Activated CD4-positive, alpha-beta T cell treated with anti-CD3 and anti-CD28 coated beads, Interleukin-2, Interleukin-4, amounts not matched to agents 100 ng/mL and 50 ng/mL, durations not matched to agents 16 hours and 8 hours (primary cell): ENCODE measurements at places on chromosomes 12 and 14.

DNA sequence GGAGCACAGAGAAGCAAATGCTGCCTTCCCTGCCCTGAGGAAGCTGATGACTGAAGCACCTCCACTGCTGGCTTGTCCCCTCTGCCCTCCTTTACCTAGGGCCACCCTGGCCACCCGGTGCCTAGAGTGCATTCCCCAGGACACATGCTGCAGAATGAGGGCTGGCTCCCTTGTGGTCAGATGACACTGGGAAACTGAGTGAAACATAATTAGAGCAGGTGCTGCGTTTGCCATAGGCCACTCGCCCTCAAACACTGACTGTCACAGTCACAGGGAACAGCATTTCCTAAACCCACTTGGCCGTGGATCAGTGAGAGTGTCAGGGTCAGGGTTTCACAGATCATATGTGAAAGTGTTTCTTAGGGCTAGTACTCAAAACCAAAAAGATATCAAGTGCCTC lies 16.0 kb downstream of the TCHP start:
- no peak for DNase-seq

DNA sequence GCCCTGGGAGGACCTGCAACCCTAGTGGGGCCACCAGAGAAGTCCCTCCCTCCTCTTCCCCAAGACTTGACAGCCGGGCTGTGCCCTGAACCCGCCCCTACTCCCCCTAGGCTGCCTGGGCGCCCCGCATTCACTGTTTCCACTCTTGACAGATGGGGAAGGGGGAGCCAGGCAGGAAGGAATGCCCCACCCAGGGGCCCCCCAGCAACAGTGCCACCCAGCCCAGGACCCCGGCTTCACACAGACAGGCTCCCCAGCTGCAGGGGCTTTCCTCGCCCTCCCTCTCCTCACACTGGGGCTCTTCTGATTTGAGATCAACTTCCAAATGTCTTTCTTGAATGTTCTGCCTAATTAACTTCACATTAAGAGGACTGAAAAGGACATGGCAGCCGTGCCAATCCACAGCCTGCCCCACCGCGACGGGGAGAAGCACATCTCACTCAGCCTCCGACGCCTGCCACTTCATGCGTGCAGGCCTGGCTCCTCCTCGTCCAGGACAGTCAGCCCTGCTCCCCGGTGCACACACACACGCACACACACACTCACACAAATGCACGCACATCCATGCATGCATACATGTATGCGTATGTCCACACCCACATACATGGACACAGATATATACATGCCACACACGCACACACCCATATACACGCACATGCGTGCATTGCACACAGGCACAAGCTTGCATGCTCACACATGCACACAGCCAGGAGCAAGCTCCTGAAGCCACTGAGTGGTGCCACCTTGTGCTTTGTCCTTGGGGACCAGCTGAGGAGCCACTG lies 19.6 kb upstream of the C14orf180 start:
- no peak for DNase-seq

DNA sequence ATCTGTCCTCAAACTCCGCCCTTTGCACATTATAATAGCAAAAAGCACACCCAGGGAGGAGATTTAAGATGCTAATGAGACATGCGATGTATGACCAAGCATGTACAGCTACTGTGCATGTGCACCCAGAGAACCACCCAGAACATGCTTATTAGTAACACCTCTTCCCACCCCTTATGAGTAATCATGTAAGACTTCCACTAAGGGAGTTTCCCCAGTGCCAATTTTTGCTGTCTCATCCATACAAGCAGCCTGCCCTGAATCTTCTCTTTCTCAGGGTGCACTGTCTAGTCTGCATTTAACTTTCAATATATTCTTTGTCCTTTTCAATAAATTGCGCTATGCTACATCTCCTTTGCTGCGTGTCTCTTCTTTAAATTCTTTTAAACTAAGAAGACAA lies 830.0 kb upstream of the NOVA1 start:
- no peak for DNase-seq

DNA sequence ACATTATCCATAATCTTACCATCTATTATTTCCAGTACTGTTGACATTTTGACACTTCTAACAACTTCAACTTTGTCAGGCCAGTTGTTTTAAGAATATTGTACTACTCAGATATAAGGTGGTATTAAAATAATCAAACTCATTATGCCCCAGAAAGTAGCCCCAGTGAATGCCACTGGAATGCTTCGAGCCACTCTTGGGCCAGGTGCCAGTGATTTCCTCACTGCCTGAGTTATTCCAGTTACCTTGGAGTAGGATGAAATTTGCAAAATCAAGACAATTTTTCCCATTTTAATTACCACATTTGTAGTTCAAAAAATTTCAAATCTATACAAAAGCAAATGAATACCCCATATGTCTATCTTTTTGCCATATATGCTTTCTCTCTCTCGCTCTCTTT lies 9.2 kb downstream of the CIPC start:
- no peak for DNase-seq

DNA sequence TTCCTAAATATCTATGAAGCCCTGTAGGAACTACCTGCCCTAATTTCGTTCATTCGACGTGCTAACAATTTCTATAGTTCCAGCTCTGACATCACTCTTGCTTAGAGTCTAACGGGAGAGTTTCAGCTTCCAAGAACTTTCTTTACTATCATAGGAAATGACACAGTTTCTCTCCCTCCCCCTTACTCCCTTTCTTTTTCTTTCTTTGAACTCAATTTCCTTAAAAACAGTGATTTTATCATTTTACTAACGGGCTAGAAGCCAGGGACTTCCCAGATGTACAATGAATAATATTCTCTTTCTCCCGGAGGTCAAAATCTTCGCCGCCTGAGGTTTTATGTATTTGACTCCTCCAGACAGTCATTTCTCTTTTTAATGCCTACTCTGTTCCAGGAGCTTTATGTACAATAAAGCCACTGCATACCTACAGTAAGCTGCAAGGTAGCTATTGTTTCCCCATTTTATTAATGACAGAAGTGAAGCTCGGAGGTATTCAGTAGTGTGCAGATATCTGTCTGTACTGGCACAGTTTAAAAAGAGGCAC lies 15.7 kb downstream of the SMCO2 start:
- DNase-seq: peak; percentile 49

- DNase-seq: no peak
Measured at GRCh38 chr12:122354958-122355641, 67.4 kb downstream of the CLIP1 start.

- DNase-seq: peak; percentile 52
Measured at GRCh38 chr14:22689199-22689598, 45.0 kb upstream of the OR6J1 start.

DNA sequence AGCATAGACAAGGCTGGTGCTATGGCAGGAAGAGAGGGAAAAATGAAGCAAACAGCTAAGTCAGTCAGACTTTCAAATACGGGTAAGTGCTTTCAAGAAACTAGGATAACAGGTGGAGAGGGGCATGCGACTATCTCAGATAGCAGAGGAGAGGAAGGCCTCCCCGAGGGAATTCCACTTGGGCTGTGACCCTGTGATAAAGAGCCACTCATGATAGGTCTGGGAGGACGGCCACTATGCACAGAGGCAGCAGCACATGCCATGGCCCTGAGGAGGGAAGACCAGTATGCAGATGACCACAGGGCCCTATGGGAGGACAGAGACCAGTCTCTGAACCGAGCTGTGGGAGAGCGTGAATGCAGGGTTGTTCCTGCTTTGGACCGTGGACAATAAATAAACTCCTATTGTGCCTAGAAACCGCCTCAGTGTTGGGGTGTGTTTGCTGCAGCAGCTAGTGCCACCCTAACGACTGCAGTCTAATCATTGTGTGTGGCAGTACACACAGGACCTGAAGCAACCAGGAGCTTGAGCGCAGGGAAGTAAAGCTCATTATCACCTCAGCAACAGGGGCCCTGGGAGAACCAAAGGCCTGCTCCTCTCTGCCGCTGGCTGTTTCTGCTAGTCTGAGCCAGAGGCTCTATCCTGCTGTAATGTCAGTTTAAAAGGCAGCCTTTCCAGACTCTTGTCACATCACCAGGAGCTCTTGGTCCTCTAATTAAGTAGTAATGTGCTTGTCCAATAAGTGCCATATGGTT lies 119.1 kb downstream of the CACNA1C start:
- no peak for DNase-seq

GRCh38 chr12:71178162-71178561 lies 20.4 kb upstream of the TSPAN8 start:
- DNase-seq: no peak

GRCh38 chr12:113200021-113200797 lies 14.7 kb downstream of the RITA1 start:
- DNase-seq: no peak

DNA sequence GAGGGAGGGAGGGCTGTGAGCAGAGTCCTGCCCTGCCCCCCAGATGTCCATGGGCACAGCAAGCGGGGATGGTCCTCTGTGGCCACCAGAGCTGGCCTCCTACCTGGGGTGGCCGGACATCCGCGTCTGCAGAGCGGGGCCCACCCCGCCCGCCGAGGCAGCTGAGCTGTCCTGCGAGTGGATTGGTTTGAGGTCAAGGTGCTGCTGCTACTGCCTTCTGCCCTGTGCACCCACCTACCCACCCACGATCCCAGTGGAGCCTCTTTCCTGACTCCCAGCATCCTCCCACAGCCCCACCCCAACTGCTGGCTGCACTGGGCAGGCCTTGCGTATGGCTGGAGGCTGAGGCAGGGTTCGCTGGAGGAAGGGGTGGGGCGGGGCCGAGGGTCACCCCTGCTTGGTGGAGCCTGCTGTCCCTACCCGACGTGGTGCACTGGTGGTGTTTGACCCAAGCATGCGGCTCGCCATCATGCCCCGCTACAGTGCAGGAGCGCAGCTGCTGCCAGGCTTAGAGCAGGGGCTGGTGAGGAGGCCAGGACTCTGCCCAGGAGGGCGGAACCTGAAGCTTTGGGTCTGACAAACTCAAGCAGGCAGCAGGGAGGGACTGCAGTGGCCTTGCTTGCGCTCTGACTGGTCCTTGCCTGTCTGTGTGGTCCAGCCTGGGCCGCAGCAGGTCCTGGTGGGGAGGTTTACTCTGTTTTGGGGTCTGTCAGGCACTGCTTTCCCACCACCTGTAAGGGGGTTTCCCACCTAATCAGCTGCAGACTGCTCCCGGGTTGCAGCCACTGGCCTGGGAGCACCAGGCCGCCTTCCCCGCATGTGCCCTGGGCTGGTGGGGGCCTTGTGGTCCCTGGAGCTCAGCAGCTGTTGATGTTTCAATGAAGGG lies 23.7 kb downstream of the CEP170B start:
- DNase-seq: no peak

DNA sequence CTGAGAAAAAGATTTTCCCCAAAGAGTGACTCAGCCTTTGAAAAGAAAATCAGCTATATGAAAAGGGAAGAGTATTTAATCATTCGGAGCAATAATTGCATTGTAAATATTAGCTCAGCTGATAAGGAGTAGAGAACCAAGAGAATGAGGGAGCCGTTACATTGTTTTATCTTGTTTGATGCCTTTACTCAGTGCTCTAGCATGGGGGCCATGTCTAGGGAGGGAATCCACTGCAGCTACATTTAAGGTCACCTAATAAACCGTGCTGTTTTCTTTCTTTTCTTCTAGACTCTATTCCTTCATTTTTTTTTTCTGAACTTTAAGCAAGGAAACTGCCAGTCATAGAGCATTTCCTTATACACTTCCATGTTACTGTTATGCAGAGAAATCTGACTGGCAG lies 447.0 kb downstream of the DIO2 start:
- DNase-seq: no peak

DNA sequence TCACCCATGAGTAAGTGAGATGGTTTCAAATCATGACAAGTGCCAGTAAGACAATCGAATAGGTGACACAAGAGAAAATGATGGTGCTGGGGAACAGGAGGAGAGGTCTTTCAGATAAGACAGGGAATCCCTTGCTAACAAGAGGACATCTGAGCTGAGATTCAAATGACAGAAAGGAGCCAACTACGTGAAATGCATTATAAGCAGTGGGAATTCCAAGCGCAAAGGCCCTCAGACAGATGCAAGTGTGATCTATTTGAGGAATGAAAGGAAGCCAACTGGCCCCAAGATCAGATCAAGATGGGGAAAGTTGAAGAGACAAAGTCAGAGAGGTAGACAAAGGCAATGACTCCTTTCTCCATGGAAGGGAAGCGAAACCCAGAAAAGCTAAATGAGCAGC lies 4.7 kb downstream of the KCNK10 start:
- DNase-seq: no peak

- no peak for DNase-seq
Measured at GRCh38 chr12:81229759-81230158, 151.9 kb downstream of the ACSS3 start.

DNA sequence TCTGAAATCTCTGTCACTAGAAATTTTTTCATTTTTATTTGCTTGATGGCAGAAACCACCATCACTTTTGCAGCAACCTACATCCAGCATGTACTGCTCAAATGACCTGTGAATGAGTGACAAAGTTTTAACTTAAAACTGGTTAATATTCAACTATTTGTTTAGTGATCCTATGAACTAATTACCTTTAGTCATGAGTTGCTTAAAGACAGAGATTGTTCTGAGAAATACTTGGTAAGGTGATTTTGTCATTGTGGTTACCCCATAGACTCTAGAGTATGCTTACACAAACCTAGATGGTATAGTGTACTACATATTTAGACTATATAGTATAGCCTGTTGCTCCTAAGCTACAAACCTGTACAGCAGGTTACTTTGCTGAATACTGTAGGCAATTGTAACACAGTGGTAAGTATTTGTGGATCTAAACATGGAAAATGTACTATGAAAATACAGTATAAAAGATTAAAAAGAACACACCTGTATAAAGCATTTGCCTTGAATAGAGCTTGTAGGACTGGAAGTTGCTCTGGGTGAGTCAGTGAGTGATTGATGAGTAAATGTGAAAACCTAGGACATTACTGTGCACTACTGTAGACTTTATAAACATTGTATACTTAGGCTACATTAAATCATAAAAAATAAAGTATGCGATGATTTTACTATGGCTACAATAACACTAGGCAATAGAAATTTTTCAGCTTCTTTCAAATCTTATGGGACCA lies 256.6 kb upstream of the PPFIA2 start:
- DNase-seq: no peak

- DNase-seq: no peak
Measured at GRCh38 chr14:53265025-53265424, 111.9 kb upstream of the DDHD1 start.

- DNase-seq: no peak
Measured at GRCh38 chr14:78652727-78653126, 482.6 kb downstream of the NRXN3 start.

GRCh38 chr14:81474685-81475324 lies 58.8 kb downstream of the SEL1L start:
- DNase-seq: no peak

DNA sequence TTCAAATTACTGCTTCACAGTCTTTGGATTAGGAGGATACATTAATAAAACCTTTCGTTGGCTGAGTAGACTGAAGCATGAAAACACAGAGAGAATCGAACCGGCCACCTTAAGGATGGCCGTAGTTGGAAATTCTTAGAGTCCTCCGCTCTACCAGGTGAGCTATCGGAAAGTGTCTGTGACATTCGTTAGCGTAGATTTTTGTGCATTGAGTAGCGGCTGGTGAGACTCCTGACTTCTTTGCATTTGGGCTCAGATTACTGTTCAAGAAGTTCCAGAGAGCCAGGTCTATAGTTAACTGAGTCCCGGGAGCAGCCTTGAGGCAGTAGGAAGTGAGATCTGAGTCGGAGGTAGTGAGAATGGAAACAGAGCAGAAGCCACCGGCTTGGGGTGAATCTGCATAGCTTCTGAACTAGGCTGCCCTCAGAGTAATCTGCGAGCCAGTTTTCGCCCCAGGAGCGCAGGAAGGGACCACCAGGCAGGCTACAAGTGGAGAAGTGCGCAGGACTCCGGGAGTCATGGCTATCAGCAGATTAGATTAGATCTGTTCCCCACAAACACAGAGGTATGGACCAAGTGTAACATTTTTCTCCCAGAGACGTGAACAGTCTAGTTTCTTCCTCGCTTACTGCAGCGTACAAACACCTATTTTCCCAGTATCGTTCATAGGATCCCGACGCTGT lies 11.0 kb downstream of the OR6S1 start:
- DNase-seq: peak; percentile 82

- DNase-seq: no peak
Measured at GRCh38 chr12:108911915-108912314, 32.0 kb downstream of the DAO start.
